Astrocyte (in vitro differentiated cells and primary cell): ENCODE measurements at places on chromosomes 12 and 14. TPM values are rescaled to one million over a fixed set of nuclear protein-coding genes. Genes with fewer than 3 reads are reported as not detected.
A peak's percentile ranks its signal among the peaks of the same experiment; 100 is the strongest.

- no peak for DNase-seq
These were observed 111.4 kb upstream of the TMEM132C start for GRCh38 chr12:128155571-128155970.

- no peak for DNase-seq
These were observed 39.5 kb downstream of the BEGAIN start for GRCh38 chr14:100547633-100548294.

GRCh38 chr12:128305336-128305892, 38.4 kb downstream of the TMEM132C start:
- no peak for DNase-seq

GRCh38 chr12:50690925-50691324, 73.0 kb upstream of the ATF1 start:
- DNase-seq = peak; percentile 31

DNA sequence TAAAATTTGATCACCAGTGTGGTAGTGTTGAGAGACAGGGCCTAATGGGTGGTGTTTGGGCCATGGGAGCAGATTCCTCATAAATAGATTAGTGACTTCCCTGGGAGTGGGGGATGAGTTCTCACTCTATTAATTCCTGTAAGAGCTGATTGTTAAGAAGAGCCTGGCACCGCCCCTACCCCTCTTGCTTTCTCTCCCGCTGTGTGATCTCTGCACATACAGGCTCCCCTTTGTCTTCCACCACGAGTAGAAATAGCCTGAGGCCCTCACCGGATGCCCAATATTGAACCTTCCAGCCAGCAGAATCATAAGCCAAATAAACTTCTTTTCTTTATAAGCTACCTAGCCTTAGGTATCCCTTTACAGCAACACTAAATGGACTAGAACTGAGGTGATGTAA, 31.9 kb upstream of the CAND1 start:
- DNase-seq = no peak

DNA sequence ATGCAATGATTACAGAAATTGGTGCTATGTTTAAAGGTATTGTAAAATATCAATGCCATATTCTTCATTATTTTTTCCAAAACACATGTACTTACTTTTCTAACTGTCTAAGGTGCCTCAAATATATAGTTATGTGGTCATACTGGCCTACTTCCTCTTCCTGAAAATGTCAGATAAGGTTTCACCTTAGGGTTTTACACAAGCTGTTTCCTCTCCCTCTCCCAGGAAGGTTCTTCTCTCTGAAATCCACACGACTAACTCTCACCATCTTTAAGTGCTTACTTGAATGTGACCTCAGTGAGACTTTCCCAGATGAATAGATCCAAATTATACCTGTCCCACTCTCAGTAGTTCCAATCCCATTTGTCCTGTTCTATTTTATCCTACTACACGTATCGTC, 11.6 kb upstream of the CLEC4D start:
- DNase-seq = no peak

DNA sequence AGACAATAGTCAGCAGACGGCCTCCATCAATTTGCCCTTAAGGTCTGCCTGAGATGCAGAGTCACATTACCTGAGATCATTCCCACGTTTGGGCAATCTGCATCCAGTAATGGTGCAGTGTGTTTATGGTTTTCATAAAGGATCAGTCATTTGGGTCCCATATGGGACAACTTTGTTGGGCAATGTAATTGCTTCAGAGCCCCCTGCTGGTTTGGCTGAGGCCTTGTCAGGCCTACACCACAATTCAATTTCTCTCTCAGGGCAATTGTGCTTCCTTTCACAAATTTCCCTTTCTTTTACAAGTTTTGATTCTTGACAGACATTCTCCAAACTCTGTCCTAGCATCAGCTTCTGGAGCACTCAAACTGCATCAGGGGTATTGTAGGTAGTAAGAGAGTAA, 191.2 kb upstream of the SSTR1 start:
- DNase-seq = no peak

HOXC12 gene
- total RNA-seq = not detected in 2 replicates

LALBA gene
- total RNA-seq = not detected in 2 replicates

SLC25A47 gene
- not detected in 2 replicates for total RNA-seq

KCNMB4 gene
- total RNA-seq = 8.3 and 10.5 TPM in 2 replicates

TC2N gene
- 1.2 and 1.6 TPM in 2 replicates for total RNA-seq

LHX5 gene
- 0.25 TPM in 1 of 2 replicates, not detected in the other for total RNA-seq
